ENCODE measurements at places on chromosomes 6 and 20.

GRCh38 chr6:77786935-77787629, 134.2 kb downstream of the MEI4 start:
- DNase-seq: no peak

- DNase-seq: no peak
Measured at GRCh38 chr6:16904957-16905356, 143.7 kb upstream of the ATXN1 start.

DNA sequence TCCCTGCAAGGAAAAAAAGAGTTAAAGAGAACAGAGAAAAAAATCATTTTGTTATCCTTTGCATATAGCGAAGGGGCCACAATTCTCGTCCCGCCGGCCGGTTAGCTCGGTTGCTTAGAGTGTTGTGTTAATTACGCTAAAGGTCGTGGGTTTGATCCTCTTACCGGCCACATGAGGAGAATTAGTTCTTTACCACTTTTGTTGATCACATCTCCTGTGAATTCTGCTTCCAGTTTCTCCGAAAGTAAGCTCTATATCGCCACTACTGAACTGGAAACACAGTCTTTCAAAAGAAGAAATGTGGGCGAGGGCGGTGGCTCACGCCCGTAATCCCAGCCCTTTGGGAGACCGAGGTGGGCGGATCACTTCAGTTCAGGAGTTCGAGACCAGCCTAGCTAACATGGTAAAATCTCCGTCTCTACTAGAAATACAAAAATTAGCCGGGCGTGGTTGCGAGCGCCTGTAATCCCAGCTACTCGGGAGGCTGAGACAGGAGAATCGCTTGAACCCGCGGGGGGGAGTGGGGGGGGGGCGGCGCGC, 13.4 kb downstream of the PRSS16 start:
- no peak for DNase-seq

GRCh38 chr20:44284032-44284431, 27.0 kb downstream of the FITM2 start:
- DNase-seq: no peak

GRCh38 chr6:144467921-144468320, 182.8 kb downstream of the UTRN start:
- DNase-seq: no peak

- DNase-seq: no peak
Measured at GRCh38 chr20:6566821-6567220, 200.7 kb upstream of the BMP2 start.

- peak; percentile 81 for DNase-seq
Measured at GRCh38 chr20:32109392-32110172, at the start of gene TM9SF4. TM9SF4 (plus strand) TSS chr20:32109714; CDS start chr20:32109741, 27 bp downstream.

DNA sequence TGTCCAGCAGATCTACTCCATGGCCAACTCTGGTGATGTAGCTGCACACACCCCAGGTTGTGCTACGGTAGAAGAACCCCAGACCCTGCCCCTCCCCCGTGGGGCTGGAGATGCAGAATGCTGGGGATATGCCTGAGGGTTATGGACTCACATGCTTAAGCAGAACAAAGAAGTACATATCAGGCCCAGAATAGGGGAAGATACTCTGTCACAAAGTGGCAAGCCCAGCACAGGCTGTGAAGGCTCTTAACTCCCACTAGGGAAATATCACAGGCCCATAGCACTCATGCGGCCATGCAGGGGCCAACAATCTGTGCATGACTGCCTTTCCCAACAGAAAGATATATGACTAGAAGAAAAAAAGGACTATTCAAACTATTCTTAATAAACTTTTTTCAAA, 234.9 kb downstream of the KCNQ5 start:
- no peak for DNase-seq

- DNase-seq: no peak
Measured at GRCh38 chr6:20169786-20170185, 42.5 kb downstream of the MBOAT1 start.

GRCh38 chr6:28446818-28447511, 3.7 kb upstream of the ZSCAN23 start:
- no peak for DNase-seq

DNA sequence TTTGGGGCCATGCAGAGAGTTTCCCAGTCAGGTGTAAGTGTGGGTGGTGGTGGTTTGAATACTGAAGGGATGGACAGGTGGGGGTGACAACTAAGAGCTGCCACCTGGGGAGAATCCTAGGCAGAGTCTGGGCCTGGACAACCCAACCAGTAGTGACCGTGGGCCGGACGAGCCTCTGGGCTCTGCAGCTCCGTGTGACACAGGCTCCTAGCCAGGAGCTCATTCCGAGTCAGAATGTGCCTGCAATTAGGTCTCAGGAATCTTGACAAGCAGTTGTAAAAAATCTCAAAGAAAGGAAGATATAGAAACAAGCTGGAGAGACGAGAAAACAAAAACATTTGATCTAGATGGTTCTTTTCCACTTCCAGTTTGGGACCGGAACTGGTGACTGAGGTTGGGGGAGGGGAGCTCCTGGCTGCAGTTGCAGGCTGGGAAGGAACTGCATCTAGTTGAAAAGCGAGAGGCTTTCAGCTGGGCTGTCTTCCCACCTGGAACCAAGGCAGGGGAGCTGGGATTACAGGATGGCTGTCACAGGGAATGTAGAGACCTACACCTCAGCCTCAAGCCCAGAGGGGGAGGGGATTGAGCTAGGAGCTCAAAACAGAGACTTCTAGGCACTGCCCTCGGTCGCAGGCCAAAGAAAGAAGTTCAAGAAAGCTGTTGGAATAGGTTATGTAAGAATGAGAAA, 156.9 kb downstream of the PAX1 start:
- no peak for DNase-seq

DNA sequence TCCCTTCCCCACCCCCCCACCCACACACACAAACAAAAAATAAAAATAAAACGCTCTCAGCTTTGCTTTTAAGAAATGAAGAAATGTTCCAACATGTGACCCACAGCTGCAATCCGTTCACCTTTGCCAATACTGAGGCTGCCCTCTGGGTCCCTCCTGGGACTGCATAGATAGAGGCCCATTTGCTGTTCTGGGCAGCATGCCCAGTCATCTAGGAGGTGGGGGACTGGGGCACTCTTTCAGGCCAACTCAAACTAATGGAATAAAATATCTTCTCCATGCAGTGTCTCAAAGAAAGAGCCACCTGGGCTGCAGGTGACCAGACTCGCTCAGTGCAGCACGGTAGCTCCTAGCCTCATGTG, 79.9 kb downstream of the SLC22A3 start:
- no peak for DNase-seq

GRCh38 chr20:24502661-24503060, 33.2 kb downstream of the SYNDIG1 start:
- no peak for DNase-seq

DNA sequence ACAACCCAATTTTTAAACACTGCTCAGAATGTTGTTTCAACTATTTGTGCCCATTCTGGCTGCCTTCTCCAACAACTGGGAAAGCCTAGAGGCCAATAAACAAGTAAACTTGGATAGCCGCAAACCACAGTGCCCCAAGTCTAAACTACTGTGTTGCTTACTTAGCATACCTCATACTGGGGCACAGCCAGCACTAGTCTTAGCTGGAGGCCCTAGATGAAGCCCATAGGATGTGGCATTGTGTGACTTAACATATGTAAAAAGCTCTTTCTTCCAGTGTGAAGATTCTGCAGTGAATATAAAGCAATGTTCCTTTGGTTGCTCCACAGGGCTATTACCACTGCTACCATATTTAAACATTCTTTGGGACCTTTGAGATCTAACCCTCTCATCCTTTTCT, 564.3 kb upstream of the NRSN1 start:
- no peak for DNase-seq

GRCh38 chr6:87012035-87012434, 74.7 kb downstream of the HTR1E start:
- DNase-seq: no peak

DNA sequence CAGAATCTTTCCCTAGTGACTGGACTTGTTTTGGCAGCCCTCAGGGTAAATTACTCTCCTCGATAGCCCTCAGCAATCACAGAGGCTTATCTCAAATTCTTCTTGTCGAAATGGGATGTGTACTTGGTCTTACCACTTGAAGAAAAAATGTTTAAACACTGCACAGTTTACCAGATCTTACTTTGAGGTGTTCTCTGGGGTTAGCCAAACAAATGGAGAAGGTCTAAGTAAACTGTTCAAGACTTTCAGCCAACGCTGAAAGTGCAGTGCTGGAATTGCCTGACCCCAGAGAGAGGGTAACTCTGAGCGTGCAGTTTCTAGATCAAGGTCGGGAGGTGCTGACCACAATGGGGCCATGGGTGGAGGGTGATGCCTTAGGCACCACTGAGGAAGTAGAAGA, 39.2 kb downstream of the MYLIP start:
- DNase-seq: no peak

DNA sequence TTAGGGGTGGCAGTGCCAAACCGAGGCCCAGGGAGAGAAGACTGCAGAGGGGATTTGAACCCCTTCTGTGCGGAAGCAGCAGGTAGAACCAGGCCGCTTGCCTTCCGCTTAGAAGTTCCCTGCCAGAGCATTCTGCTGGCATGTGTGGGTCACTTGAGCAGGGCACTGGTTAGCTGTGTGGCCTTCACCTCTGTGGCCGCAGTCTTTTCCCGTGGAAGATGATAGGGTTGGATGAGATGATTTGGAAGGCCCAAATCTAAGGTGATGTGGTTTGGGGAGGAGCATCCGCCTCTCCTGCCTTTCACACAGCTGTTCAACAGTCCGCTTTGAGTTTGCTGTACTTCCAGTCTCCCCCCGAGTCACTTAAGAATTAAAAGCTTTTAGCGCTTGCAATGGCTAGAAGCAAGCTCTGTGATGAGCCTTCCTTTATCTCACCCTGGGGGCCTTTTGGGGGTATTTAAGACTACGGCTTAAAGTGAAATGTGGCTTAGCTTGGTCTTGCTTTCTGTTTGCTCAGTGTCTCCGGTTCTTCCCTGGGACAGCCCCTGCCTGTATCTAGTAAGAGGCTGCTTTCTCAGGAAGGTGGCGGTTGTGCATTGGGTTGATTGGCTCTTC, 743 bp downstream of the CMTR1 start:
- peak; percentile 38 for DNase-seq

- DNase-seq: no peak
Measured at GRCh38 chr6:129292836-129293235, 409.9 kb downstream of the LAMA2 start.

DNA sequence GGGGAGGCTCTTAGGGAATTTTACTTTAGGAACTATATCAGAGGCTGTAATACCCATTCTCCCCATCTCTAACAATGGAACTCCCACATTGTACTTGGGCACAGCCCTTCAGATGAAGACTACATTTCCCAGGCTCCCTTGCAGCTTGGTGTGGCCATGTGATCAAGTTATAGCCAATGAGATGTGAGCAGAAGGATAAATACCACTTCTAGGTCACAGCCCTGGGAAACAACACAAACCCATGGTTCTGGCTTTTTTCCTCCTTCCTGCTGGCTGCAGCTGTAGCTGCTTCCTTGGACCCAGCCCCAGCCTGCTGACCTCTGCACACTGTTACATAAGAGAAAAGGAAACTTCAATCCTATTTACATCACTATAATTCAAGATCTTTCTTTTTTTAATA, 445.9 kb upstream of the JARID2 start:
- no peak for DNase-seq

DNA sequence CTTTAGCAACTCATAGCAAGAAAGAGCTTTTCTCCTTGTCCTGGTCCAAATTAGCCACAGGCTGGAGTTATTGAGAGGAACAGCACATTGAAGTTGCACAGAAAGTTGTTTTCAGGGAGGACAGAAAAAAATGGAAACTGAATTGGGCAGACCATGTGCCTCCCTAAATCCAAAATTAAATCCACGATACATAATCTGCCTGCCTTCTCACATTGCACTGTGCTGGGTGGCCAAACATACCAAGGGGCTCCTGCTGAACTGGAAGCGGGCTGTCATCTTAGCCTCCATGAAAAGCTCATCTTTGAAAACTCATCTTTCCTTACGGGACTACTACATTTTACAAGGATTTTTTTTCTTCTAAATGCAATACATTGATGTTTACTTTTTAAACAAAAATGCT, 59.9 kb downstream of the TNFAIP3 start:
- DNase-seq: no peak

- no peak for DNase-seq
Measured at GRCh38 chr6:38483526-38483925, 156.2 kb downstream of the BTBD9 start.

DNA sequence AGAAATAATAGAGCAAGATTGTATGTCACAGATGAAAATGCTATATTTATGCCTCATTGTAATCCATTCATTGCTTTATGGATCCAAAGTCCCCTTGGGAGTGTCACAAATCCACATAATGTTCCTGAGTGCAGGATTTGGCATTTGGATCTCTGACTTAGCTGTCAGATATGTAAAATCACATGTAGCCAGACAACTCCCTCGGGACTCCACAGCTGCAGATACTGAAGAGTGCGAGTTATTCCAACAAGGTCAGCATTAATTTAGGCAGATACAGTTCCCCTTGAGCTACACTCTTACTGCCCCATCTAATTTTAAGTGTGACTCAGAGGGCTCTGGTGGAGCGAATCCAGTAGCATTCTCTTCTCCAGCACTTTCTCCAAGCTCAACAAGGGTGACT, 433.2 kb downstream of the CD83 start:
- DNase-seq: no peak

- DNase-seq: no peak
Measured at GRCh38 chr20:16748308-16748900, at the start of gene OTOR. OTOR (plus strand) TSS chr20:16748358; CDS start chr20:16748402, 44 bp downstream.

DNA sequence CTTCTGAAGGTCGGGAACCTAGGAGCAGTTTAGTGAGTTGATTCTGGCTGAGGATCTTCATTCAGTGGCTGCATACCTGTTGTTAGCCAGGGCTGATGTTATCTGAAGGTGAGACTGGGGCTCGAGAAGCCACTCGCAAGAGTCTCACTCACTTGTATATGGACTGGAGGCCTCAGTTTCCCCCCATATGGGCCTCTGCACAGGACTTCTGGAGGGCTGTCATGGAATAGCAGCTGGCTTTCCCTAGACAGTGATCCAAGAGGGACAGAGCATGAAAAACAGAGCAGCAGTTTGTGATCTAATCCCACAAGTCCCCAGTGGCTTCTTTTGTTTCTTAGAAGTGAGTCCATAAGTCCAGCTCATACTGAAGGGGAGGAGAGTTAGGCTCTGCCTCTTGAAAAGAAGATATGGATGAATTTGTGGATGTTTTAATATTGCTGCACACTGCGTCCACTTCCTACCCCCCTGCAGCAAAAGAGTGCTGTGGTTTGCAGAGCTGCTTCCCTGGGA, 623.4 kb downstream of the CDH26 start:
- no peak for DNase-seq
